ENCODE measurements at places on chromosomes 5 and 9.
A peak's percentile ranks its signal among the peaks of the same experiment; 100 is the strongest.

DNA sequence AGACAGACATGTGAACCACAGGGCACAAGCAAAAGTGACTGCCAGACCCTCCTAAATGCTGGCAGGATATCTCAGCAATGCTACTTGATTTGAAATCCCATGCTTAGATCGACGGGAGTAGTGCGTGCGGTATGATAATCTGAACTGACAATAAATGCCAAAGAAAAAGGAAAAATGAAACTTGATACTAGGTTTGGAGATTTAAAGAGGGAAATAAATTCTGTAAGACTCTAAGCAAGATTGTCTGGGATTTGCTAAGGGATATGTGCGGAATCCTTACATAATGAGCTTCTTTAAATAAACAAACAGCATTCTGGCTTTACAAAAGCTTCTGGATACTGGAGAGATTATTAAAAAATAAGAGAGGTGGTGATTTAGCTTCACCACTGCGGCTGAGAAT, 203.6 kb downstream of the CAAP1 start:
- DNase-seq = no peak

DNA sequence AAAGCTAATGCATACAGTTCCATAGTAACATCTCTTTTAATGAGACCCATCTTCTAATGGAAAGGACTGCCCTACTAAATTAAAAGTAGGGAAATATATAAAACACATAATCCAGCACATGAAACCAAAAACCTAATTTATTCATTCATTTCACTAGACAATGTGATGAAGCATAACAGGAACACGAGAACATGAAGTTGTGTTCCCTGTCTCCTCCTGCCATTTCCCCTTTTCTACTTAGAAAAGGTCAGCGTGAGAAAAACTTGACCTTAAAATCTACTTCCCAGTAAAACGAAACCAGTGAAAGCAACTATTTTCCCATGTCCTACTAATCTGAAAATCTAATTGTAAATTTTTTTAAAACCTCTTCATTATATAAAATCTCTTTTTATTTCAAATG, 847.5 kb downstream of the TLE1 start:
- no peak for DNase-seq

GRCh38 chr5:170571875-170572852, 68.3 kb downstream of the KCNIP1 start:
- no peak for DNase-seq

DNA sequence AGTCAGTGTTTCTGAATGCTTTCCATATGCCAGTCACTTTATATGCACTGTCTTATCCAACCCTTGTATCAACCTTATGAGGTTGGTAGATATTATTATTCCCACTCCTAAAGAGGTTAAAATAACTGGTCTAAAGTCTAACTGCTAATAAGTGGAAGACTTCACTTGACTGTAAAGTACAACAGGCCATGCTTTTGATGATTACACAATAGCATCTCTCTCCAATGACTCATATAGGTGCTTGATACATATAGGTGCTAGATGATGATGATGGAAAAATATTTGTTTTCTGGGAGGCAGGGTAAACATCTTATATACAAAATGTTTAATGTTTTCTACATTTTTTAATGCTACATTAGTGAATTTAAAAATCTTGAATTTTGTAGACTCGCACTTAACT, 75.9 kb upstream of the NR3C1 start:
- no peak for DNase-seq

DNA sequence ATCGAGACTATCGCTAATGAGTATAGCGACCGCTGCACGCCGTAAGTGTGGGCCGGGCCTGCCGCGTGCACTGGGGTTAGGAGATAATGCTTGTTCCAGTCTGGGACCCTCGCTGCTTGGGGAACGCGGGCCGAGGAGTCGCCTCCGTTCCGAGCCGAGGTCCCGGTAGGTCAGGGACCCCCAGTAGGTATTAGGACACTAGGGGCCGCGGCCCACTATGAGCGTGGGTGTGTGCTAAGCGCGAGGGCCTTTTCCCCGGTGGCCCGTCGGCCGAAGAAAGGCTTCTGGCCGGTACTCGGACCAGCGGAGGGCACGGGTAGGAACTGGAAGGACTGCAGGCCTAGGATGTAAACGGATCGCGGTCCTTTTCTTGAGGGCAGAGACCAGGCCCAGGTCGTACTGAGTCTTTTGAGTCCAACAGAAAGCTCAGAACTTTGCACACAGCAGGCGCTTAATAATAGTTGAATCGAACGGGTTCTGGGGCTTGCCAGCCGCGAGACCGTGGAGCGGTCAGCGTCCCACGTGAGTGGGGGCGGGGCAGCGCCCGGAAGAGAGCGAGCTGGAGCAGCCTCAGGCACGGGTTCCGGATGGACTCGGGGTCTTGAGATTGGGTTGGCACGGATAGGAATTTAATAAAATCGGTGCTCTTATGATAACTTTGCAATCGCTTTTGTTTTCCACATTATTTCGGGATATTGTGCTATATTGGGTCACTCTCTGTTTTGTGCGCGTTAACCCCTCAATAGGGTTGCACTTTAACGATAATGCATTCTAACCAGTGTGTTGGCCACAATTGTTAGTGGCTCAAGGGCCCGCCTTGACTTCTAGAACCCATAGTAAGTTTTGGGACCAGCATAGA, 733 bp downstream of the HSPA4 start:
- peak; percentile 47 for DNase-seq

DNA sequence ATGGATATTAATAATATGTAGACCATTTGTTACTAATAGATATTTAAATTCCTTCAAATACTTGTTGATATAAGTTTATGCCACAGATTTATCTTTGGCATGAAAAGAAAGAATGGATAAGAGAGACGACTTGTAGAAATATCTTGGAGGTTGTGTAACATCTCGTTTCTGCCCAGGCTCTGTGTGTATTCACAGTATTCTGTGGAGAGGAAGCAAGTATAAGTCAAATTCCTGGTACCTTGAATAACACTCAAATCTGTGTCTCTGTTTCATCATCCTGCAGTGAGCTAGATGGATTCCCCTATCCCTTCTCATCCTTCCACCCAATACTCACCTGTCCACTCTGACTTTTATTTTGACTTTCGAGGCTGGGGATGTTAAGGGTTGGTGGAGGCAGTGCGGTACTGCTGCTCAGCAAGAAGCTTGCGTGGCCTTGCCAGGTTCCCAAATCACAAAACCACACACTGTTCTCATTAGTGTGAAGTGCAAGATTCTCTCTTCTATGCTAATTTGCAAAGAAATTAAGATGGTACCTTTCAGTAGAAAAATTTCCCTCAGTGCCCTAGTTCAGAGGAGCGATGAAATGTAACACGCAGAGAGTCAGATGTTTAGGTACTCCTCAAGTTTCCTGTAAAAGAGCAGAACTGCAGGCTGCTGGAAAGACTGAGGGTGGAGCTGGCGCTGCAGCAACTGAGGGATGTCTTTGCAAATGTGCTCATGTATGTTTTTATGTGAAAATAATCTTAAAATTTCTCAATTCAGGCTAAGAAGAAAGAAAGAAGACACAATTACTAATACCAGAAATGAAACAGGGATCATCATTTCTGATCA, 42.6 kb upstream of the ANKRD18A start:
- DNase-seq = no peak

DNA sequence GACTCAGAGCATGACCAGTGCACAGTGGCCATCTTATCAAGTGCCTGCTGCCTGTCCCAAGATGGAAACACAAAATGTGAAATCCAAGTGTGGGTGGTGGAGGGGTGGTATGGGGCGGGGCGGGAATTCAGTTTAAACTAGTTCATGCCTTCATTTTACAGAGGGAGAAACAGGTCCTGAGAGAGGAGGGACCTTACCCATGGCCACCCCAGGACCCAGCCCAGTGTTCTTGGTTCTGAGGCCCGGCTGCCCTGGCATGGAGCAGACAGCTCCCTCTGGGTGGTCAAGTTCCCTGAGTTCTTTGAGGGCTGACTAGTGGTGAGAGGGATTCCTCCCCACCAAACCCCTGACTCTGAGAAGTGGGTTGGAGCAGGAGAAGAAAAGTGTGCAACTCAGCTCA, 20.8 kb downstream of the KCNIP1 start:
- no peak for DNase-seq

DNA sequence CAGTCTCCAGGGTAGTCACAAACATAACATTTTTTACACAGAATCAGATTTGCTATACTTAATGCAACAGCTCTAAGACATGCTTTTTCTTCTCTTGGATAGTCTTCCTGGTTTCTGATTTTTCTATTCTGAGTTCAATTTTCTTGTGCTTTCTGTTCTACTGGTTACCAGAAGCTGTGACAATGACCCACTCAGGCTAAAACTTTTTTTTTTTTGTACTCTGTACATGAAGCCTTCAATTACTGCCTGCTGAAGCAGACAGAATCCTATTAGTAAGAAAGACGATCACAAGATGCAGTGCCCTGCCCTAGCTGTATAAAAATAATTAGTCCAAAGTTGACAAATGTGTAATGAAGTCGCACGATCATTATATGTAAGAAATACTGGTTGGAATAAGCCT, 231.1 kb upstream of the TBCA start:
- DNase-seq = no peak

DNA sequence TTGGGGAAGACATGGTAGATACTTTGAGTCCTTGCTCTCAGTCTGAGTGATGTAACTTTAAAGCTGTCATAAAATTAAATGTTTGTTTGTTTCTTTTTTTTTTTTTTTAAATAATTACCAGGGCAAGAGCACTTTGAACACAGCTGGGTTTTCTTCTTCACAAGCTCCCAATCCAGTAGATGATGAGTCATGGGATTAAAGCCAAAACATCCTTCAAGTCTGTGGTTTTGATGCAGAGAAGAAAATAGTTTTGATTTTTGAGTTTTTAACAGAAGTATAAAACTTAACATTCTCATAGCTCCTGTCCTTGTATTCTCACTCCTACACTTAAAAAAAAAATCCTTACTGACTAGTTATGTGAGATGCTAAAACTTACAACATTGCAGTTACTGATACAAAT, 34.8 kb upstream of the IL31RA start:
- DNase-seq = no peak

GRCh38 chr5:63573380-63573779, 388.9 kb downstream of the HTR1A start:
- no peak for DNase-seq

DNA sequence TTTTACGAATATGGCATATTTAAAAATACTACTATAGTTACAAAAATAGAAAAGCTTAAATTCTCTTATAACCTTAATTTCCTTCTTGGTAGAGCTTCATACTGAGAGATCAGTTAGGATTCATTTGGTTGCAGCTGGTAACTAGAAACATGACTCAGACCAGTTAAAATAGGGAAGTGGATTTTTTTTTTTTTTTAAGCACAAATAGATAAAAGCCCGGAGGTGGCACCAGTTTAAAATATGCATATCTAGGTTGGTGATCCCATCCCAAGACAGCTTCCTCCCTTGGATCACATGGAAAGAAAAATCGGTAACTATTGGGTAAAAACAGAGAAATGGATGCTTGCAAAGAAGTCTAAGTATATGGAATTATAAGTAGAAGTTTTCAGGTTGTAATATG, 1634.3 kb downstream of the MAT2B start:
- no peak for DNase-seq

DNA sequence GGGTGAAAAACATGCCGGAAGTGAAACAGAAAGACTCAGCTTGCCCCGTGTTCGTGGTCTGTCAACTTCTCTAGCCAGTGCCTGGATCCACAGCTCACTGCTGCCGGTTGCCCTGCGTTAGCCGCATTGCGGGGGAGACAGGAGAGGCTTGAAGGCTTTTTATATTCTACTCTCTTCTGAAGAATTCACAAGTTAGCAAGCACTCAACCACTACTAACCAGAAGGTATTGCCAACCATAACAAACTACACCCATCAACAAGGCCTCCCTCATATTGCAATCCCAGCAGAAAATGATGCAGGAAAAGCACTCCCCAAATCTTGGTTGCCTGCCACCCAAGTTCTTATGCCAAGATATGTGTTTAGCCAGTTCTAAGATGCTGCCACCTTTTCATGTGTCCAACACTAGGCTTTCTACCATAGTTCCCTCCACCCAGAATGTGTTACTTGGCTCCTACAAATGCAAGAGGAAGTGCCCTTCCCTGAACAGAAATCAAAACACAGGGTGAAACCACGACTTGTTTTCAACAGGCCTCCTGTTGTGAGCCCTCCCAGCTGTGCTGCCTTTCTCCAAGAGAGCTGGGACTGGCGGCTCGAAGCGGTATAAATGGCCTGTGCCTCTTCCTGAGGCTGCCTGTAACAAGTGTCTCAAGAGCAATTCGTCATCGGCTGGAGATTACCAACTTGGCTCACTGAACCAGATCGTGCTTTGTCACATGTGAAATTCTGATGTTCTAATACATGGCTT, 129.0 kb downstream of the SNX18 start:
- peak; percentile 88 for DNase-seq

- DNase-seq = no peak
These were observed 55.4 kb upstream of the MIER3 start for GRCh38 chr5:57007344-57007743.

DNA sequence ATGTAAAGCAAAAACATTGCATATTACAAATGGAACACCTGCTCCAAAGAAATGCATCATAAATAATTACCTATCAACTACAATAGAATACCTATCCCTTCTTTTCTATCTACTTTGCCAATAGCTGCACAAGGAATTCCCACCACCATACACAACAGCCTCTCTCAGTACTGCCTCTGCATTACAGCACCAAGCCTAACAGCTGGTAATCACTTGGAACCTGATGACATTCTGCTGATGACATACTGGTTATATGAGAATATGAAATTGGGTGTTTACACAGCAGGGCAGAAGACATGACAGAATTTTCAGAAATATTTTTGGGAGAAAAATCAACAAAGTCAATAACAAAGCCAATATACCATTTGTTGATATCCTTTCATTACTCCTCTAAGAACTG, 43.2 kb downstream of the PSMB7 start:
- no peak for DNase-seq

- no peak for DNase-seq
These were observed 5.6 kb upstream of the GZMA start for GRCh38 chr5:55096861-55097260.

- DNase-seq = no peak
These were observed 45.7 kb downstream of the PPARGC1B start for GRCh38 chr5:149775785-149776184.

DNA sequence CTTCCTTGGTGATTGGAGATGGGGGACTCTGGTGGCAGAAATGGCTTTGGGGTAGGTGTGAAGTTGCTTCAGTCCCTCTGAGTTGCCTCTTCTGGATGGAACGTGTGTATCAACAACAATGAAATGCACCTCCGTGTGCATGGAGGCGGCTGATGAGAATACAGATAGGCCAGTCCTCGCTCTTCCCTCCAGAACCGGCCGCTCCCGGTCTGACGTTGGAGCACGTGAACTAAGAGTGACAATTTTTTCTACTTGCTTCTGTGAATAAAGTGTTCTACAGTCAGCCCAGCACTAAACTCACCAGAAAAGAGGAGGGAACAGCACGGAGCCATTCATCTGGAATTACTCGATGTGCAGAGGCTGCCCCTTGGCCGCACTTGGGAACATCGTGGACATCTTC, 90.7 kb downstream of the ANKRD33B start:
- no peak for DNase-seq

- DNase-seq = no peak
These were observed 763 bp upstream of the IRX2 start for GRCh38 chr5:2752059-2752820.

DNA sequence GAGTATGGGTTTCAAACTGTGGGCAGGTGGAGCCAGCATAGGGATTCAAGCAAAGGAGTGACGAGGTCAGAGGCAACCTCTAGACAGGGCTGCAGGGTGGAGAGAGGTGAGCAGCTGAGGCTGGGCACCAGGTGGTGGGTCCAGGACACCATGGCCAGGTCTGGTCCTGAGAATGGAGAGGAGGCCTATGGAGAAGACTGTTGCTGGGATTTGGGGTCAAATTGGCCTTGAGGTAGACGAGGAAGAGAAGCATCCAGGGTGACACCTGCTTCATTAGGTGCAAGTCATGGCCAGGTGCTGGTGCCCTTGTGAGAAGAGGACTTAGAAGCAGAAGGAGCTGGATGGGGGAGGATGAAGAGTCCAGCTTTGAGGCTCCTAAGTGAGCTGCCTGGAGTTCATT, 99.6 kb downstream of the NSG2 start:
- no peak for DNase-seq

Data from stimulated activated effector memory CD8-positive, alpha-beta T cell treated with anti-CD3 and anti-CD28 coated beads, Interleukin-12 subunit alpha, Interleukin-12 subunit beta, amount 100 ng/mL, for 72 hours (primary cell).